Endothelial cell of umbilical vein (primary cell): ENCODE measurements at places on chromosomes 7 and 10.

DNA sequence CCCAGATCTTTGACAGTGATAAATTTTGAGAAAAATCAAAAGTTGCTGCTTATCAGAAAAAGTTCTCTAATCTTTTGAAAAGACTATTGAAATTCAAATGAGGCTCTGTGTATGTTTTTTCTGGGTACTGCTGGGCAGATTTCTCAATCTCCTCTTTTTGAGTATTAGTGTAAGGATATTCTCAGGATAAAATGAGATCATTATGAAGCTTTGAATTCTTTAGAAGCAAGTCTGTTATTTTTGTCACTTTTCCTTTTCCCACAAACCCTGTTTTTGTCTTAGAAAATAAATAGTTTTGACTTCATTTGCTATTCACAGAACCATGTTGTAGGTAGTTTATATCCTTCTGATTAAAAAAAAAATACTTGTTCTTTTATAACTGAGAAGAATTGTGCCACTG, 7.9 kb downstream of the STAM start:
- no peak for DNase-seq

DNA sequence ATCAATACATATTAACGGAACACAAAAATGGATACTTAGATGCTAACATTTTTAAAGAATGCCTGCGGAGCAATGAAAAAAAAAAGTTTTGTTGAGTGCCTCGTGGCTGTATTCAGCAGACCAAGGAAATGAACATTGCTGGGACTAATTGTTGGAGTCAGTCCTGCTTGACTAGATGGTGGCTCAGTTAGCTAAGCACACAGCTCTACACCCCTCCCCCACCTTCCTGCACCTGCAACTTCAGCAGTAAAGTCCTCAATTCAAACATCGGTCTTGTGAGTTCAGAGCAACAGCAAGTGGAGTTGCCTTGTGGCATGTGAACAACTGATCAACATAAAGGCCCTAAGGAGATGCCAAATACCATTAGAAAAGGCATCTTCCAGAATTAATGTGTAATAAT, 326.0 kb upstream of the NPSR1 start:
- DNase-seq = no peak

GRCh38 chr7:17654940-17655339, 285.4 kb downstream of the SNX13 start:
- DNase-seq = peak; percentile 20

DNA sequence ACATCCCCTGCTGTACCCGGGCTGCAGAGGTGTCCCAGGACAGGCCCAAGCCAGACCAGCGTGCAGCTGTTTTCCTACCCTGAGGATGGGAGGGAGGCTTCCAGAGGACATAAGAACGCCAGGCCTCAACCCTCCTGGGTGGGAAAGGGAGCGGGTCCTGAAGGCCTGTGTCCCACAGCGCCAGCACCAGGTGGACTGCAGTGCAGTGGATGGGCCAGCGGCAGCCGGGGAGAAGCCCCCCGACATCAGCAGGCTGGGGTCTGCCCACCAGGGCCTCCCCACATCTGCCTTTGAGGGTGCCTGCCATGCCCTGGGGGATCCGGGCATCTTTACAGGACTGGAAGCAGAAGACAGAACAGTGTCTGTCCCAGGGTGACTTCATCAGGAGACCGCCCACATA, 22.8 kb upstream of the ZNF716 start:
- no peak for DNase-seq

DNA sequence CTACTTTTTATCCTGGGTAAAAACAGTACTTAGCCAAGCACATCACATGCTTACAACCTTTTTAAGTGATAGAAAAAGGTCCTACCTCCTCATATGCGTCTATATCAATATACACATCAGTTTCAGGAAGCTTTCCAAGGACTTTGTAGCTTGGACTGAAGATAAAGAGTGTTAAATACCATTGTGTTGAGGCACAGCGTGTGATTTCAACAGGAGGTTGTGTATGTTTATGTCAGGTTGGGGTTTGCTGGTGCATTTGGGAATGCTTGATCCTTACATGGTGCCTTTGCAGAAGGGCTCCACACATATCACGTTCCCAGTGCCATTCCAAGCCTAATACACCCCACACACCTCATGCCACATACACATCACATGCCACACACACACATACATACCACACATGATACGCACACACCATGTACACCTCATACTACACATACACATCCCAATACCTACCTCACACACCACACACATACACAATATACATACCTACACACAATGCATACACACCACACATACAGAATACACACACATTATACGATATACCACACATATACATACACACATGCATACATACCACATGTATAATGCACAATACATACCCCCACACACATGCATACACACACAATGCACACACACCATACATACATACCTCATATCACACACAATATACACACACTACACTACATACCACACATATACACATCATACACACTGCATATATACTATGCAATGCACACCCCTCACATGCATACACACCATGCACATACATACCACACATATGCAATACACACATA, 33.1 kb downstream of the PSMC2 start:
- no peak for DNase-seq

DNA sequence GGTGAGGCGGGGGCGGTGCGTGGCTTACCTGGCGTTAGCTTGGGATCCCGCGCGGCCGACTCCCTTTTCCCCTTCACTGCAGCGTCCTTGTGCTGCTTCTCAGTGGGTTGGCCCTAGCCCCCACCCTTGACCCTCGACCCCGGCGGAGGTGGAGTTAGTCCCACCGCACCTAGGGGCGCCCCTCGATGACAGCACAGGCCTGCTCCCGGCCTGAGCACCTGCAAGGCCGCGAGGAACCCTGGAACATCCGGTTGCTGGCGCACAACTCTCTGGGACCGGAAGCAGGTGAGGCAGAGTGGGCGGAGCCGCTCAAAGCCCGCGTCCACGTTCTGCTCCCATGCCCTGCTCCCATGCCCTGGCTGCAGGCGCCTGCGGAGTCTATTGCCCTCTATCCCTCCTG, 266.9 kb downstream of the USP6NL start:
- no peak for DNase-seq

GRCh38 chr7:74253835-74254128, 417 bp downstream of the RFC2 start:
- DNase-seq = no peak

- DNase-seq = no peak
These were observed 25.1 kb upstream of the NDST2 start for GRCh38 chr10:73836427-73836980.

DNA sequence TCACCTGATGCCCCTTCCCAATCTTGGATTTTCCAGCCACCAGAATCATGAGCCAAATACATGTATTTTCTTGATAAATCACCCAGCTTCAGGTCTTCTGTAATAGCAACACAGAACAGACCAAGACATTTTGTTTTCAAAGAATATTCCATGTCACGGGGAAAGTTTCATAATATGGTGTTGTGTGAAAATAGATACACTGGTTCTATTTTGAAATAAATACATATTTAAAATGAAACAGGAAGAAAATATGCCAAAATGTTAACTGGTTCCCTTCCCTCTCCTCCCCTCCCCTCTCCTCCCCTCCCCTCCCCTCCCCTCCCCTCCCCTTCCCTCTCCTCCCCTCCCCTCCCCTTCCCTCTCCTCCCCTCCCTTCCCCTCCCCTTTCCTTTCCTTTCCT, 30.3 kb upstream of the CAMK1D start:
- DNase-seq = no peak

DNA sequence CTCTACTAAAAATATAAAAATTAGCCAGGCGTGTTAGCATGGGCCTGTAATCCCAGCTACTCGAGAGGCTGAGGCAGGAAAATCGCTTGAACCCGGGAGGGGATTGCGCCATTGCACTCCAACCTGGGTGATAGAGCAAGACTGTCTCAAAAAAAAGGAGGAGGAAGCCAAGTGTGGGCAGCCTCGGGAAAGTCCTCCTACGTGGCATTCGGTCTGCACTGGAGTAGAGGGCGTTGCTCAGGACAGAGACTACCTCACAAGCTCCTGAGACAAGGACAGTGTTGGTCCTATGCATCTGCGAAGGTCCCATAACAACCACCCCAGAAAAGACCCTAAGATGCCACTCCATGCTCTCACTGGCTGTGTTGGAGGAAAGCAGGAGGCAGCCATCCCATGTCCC, 10.0 kb upstream of the SERPINE1 start:
- no peak for DNase-seq

GRCh38 chr7:121961089-121961867, 88.3 kb downstream of the PTPRZ1 start:
- peak; percentile 34 for DNase-seq

DNA sequence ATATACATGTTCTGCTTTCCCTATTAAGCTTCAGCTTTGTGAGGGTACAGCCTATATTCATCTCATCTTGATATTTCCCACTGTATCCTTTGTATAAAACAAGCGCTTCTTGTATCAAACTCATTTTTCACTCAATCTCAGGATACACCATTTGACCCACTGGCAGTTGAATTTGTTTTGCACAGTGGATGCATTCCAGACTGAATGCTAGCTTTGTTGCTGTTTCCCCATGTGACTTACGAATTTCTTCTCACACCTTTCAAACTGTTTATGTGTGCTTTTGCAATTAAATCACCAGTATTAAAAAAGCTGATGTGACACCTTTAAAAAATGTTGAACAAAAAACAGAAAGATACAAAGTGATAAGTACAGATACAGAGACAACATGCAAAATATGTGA, 180.9 kb downstream of the ZNF438 start:
- DNase-seq = peak; percentile 77

GRCh38 chr10:118950190-118950680, 79.3 kb upstream of the NANOS1 start:
- DNase-seq = peak; percentile 53

DNA sequence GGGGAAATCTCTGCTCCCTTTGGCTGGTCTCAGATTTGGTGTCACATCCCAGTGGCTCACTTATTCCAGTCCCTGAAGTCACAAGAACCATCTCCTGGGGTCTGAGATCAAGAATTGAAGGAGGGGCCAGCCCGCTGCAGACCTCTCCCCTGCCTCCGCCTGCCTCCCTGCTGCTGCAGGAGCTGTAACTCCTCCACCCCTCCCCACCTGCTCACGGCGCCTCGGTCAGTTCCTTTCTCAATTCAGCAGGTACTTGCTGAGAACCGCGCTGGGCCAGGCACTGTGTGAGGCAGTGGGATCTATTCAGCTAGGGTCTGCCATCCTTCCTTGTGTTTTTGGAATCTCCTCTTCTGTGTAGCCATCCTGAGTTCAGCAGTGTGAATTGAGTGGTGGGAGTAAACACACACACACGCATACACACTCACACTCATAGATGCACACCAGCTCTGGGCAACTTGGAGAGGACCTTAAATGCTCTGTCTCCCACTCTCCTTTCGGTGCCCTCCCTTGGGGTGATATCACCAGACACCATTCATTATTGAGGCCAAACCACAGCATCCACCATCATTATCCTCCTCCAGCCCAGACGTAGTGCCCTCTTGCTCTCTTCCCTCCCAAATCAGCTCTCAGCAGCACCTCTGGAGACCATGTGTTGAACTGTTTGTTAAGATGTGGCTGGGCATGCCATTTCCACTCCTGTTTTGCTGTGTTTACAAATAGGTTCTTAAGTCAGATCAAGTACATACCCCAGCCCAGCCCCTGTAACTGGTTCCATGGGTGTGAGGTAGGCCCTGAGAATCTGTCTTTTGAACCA, 22.0 kb upstream of the ANKRD2 start:
- no peak for DNase-seq

GRCh38 chr10:44196008-44196320, 188.9 kb downstream of the CXCL12 start:
- no peak for DNase-seq

- DNase-seq = peak; percentile 63
These were observed 97.0 kb downstream of the TPK1 start for GRCh38 chr7:144738708-144739314.

DNA sequence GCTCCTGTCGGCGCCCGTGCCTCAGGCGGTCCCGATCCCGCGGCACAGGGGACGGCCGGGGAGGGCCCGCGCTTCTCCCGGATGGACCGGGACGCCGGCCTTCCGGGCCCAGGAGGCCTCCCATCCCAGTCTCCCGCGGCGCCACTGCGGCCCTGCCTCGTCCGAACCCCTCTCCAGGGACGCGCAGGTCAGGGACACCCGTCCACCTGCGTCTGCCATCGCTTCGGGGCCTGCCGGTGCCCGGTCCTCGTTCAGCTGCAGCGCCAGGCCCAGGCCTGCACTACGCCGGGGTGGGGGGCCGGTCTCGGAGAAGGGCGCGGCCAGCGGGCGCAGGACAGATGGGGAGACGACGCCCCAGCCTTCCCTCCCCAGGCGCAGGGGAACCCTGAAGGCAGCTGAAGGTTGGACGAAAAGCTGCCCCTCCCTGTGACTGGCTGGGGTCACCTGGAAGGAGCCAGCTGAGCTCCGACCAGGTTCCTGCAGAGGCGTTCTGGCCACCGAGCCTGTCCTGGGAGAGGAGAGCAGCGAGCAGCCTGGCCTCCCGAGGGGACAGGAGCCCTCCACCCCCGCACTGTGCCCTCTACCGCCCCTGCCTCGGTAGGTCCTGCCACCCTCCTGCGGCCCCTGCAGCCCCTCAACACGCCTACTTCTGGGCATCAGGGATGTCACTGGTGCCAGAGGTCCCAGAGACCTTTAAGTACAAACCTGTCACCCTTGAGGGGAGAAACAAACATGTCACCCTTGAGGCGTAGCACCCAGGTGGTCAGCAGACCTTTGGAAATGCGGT, 84.3 kb downstream of the LANCL2 start:
- no peak for DNase-seq

GRCh38 chr10:22620140-22620857, 94.1 kb downstream of the PIP4K2A start:
- DNase-seq = peak; percentile 91

- no peak for DNase-seq
These were observed 1176.2 kb downstream of the DNAJB9 start for GRCh38 chr7:109745677-109746410.

GRCh38 chr7:148579366-148579765, 11.2 kb upstream of the C7orf33 start:
- DNase-seq = no peak

DNA sequence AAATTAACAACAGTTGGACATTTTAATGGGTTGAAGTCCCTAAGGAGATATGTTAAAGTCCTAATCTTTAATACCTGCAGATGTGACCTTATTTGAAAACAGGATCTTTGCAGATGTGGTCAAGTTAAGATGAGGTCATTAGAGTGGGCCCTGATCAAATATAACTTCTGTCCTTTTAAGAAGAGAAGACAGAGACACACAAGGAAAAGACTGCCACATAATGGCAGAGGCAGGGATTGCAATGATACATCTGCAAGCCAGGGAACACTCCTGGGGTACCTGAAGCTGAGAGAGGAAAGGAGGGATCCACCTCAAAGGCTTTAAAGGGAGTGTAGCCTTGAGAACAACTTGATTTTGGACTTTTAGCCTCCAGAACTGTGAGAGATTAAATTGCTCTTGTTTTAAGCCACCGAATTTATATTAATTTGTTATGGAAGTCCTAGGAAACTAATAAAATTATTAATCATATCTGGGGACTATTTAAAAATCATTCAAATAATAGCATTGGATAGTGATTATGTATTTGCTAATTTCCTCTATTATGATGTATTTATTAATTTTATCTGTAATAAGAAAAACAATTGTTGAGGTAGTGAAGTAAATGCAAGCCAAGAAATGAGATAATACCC, 700.0 kb upstream of the PCDH15 start:
- peak; percentile 57 for DNase-seq

- no peak for DNase-seq
These were observed 82.2 kb upstream of the DIP2C start for GRCh38 chr10:771647-772046.
